SK-N-SH (cell line): ENCODE measurements at places on chromosomes 1 and 21. TPM values are rescaled to one million over a fixed set of nuclear protein-coding genes. Genes with fewer than 3 reads are reported as not detected.

CTSE gene
- polyA plus RNA-seq: not detected in 2 replicates

NR5A2 gene
- not detected in 2 replicates for polyA plus RNA-seq

KCNJ6 gene
- not detected in 2 replicates for polyA plus RNA-seq

CD101 gene
- polyA plus RNA-seq: 0.08 and 0.16 TPM in 2 replicates

TEDDM1 gene
- polyA plus RNA-seq: not detected in 2 replicates

PPOX gene
- 30.7 and 47.3 TPM in 2 replicates for polyA plus RNA-seq

PGLYRP3 gene
- polyA plus RNA-seq: not detected in 2 replicates

CD1C gene
- not detected in 2 replicates for polyA plus RNA-seq

LGR6 gene
- 0.03 TPM in 1 of 2 replicates, not detected in the other for polyA plus RNA-seq

OLFML2B gene
- 5.7 and 7.3 TPM in 2 replicates for polyA plus RNA-seq

KLHDC7A gene
- not detected in 2 replicates for polyA plus RNA-seq

DISC1 gene
- polyA plus RNA-seq: 1.7 and 2.1 TPM in 2 replicates

TGFBR3 gene
- polyA plus RNA-seq: 0.06 and 0.07 TPM in 2 replicates

S100A7 gene
- not detected in 2 replicates for polyA plus RNA-seq

S100A11 gene
- 565 and 736 TPM in 2 replicates for polyA plus RNA-seq

PODN gene
- polyA plus RNA-seq: 2.0 and 2.9 TPM in 2 replicates

TUT4 gene
- 27.2 and 28.3 TPM in 2 replicates for polyA plus RNA-seq

IRF6 gene
- 0.94 and 1.6 TPM in 2 replicates for polyA plus RNA-seq

PROX1 gene
- polyA plus RNA-seq: 0.25 and 0.45 TPM in 2 replicates

HCRTR1 gene
- 0.03 TPM in 1 of 2 replicates, not detected in the other for polyA plus RNA-seq

GCSAML gene
- not detected in 2 replicates for polyA plus RNA-seq

AMIGO1 gene
- polyA plus RNA-seq: 0.93 and 0.95 TPM in 2 replicates

ZBTB8A gene
- polyA plus RNA-seq: 1.3 and 1.9 TPM in 2 replicates

ANKRD34A gene
- polyA plus RNA-seq: 2.6 and 3.6 TPM in 2 replicates

LRRN2 gene
- polyA plus RNA-seq: not detected in 2 replicates

AZIN2 gene
- polyA plus RNA-seq: 17.8 and 20.6 TPM in 2 replicates
